ENCODE measurements at places on chromosomes 12 and 14.

GRCh38 chr14:95483309-95484165 lies 32.9 kb downstream of the SYNE3 start:
- peak; percentile 79 for DNase-seq

DNA sequence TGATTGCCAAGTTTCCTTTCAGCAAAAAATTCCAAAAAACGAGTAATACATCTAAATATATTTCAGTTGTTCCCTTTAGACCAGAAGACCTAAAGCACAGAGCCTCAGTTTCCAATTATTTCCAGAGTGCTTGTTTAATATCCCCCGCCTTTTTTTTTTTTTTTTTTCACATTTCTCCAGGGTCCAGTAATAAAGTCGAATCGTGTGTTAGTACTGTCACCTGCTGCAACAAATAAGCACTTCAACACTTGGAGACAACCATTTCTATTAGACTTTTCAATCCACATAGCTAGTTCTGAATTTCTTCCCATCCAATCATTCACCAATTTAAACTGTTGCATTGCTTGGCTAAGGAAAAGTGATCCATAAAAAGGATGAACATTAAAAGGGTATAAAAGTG lies 13.6 kb downstream of the PDE6H start:
- DNase-seq: no peak

- DNase-seq: no peak
Observed at GRCh38 chr12:132428936-132429601, 60.9 kb upstream of the FBRSL1 start.

DNA sequence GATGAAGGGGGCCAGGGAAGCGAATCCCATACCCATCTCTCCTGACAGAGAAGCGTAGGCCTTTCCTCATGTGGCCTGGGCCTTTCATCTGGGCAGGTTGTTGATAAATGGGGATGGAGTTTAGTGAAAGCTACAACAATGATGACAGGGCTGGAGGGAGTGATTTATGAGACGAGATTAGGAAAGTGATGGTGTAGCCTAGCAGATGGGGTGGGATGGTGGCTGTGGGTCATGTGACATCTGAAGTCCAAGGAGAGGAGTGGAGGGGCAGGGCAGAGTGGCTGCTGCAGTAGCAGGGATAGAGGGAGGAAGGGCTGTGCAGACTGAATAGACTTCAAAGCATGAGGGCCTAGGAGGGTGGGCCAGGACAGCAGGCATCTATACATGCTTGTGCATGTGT lies 85.5 kb downstream of the ADCK1 start:
- no peak for DNase-seq

- DNase-seq: no peak
Observed at GRCh38 chr12:10058387-10058786, 27.9 kb downstream of the CLEC9A start.

- DNase-seq: no peak
Observed at GRCh38 chr12:106141452-106141851, 2.7 kb upstream of the NUAK1 start.

- no peak for DNase-seq
Observed at GRCh38 chr14:95045106-95045701, 112.1 kb downstream of the DICER1 start.

Measured in left ventricle myocardium inferior (tissue), 1 donor.